ENCODE measurements at places on chromosomes 11 and 22.

GRCh38 chr11:96648991-96649390, 259.2 kb downstream of the JRKL start:
- DNase-seq: no peak

DNA sequence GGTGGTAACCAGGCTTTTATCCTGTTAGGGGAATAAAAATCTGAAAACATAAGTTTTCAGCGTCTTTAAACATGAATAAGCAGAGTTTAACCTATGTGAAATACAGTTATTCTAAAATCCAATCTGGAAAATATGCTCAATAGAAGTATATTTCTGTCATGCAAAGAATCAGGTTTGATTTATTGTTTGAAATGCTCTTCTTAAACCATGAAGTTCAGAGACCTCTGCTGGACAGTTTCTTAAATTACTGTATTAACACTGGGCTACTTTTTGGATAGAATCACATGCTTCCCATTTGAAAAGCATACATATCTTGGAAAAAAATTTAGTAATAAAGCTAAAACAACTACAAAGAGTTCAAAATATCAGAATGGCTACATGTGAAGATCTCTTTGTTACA, 25.4 kb downstream of the APIP start:
- no peak for DNase-seq

DNA sequence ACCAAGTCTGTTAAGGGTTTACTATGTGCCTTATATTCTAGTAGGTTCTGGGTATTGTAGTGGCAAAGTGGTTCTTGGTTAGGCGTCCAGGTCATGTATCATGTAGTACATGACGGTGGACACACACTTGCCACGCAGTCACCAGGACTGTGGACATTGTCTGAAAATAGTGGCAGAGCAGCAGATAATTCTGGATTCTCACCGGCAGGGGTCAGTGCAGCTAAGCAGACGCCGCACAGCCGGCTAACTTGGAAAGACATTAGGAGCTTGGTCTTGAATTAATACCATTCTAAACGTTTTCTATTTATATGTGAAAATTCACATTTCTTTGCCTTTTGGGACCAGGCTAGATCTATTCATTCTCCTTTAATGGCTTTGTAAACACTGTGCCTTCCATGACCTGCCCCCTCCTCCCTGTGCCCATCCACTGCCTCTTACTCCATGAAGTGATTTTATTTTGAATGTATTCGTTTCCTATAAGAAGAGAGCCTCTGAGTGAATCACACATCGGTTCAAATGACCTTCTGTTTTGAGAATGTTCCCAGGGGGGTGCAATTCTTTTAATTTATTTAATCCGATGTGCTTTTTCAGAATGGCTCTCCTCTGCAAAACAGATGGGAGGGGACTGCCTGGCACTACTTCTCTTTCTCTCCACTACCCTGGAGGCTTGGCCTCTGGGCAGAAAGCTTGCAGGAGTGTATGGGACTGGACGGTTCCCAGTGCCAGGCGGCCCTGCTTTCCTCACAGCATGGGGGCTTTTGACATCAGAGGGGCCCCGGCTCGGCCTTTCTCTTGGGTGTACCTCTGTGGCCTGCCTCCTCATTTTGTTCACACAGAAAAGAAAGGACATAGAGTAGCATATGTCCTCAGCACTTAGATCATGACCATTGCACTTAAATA, 378.0 kb downstream of the NTM start:
- DNase-seq: no peak

GRCh38 chr11:4385978-4386740, 7.3 kb downstream of the TRIM21 start:
- no peak for DNase-seq

DNA sequence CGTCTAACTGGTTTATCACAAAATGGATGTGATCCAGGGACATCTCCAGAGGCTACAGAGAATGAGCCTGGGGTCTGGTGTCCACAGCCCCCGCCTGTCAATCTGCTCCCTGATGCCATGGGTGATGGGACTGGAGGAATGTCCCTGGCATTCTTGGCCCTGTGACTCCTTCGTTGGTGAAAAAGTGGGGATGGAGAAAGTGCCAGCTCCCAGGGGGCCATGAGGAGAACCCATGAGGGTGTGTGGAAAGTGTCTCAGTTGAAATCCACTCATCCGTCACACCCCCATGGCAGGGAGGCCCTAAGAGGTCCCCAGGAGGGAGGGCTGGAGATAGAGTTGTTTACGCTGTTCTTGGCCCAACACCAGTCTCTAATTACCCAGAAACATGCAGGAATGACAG, 322.0 kb downstream of the CTTN start:
- no peak for DNase-seq

DNA sequence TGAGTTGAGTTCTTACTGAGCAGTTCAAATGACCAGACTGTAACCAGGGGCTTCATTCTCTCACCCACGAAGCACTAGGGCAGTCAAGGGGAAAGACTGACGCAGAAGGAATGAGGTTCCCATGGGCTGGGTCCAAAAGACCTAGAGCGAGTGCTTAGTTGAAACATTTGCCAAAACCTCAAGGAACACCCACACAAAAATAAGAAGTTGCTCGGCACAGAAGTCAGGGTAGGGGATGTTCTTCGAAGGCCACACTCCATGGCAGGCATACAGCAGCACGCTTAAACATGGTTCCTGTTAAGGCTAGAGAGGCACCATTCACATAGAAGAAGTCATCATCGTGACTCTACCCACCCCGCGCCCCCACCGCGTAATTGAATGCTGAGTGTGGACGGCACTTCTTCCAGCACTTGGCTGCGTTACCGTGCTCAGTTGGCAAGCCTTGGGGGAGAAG, 52.9 kb downstream of the TIMP3 start:
- DNase-seq: no peak

- no peak for DNase-seq
Observed at GRCh38 chr11:93199616-93200015, 1.8 kb upstream of the SLC36A4 start.

GRCh38 chr11:1448882-1449281, 37.7 kb downstream of the MOB2 start:
- DNase-seq: no peak

DNA sequence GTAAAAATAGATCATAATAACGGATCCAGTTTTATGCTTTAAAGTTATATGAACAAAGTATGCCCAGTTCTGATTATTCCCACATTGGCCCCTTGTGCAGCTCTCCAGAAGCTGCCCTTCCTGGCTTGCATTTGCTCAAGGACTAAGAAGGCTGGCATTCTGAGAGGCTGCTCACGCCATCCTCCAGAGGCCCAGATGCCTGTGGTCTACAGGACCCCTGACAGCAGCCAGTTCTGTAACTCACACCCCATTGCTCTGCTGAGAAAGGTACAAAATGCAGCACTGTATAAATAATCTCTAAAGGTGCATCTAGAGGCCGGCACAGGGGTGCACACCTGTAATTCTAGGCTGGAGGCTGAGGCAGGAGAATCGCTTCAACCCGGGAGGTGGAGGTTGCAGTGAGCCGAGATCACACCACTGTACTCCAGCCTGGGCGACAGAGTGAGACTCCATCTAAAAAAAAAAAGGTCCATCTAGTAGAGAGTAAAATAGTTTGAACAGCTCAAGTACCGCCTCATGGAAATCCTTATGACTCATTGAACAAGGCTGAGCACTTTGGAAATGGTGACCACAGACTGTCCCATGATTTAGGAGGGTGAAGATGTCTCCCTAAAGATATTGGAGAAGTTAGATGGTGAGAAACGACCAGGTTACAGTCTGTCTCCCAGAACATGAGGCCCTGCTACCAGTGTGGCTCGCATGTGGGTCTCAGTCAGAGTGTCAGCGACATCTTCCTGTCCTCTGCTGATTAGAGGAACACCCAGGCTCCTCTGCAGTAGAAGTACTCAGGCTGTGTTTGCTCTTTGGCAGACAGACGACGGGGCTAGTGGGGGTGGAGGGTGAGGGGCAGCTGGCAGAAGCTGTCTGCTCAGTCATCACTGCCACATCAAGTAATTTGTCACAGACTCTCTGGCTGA, 56.3 kb downstream of the KREMEN1 start:
- DNase-seq: no peak

GRCh38 chr11:35511666-35512065, 13.8 kb downstream of the PAMR1 start:
- peak; percentile 42 for DNase-seq

DNA sequence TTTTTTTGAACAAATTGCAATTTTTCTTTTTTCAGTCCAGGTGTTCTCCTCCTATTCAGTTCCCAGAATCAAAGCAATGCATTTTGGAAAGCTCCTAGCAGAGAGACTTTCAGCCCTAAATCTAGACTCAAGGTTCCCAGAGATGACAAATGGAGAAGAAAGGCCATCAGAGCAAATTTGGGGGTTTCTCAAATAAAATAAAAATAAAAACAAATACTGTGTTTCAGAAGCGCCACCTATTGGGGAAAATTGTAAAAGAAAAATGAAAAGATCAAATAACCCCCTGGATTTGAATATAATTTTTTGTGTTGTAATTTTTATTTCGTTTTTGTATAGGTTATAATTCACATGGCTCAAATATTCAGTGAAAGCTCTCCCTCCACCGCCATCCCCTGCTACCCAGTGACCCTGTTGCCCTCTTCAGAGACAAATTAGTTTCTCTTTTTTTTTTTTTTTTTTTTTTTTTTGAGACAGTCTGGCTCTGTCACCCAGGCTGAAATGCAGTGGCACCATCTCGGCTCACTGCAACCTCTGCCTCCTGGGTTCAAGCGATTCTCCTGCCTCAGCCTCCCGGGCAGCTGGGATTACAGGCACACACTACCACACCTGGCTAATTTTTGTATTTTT, 6.2 kb upstream of the UBE4A start:
- no peak for DNase-seq

GRCh38 chr11:9774591-9775397, 110.9 kb downstream of the SWAP70 start:
- no peak for DNase-seq

GRCh38 chr11:85310479-85310878, 316.7 kb downstream of the DLG2 start:
- DNase-seq: no peak

DNA sequence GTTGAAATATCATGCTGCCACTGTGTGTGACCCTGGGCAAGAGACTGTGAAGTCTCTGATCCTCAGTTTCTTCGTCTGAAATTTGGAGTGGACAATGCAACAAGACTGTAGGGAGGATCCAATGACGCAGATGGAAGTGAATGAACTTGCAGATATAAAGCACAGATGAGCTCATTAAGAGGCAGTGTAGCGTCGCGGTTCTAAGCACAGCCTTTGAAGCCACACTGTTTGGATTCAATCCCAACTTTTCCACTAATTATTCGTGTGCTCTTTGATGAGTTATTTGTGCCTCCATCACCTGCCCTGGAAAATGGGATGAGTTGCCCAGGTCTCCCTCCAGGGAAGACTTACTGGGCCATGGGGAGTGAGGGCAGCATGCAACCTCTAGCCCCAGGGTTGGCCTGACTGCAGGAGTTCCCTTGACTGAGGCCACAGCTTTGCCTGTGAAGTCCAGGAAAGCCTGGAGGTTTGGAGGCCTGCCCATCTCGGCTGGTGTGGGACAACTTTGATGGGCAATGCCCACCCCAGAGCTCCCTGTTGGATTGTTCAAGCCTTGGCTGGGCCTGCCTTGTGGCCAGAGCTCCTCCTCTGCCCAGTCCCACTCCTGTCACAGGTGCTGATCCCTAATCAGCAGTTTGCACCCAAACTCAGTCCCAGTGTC, 266.0 kb upstream of the B3GAT1 start:
- no peak for DNase-seq

- DNase-seq: peak; percentile 58
Observed at GRCh38 chr11:62602141-62603071, 741 bp upstream of the MTA2 start.

GRCh38 chr11:833114-833791, 501 bp downstream of the CD151 start:
- DNase-seq: no peak

GRCh38 chr11:6894097-6894496, 1.8 kb upstream of the OR2D2 start:
- DNase-seq: no peak

GRCh38 chr11:5476186-5476819, 12.2 kb upstream of the OR52D1 start:
- no peak for DNase-seq

DNA sequence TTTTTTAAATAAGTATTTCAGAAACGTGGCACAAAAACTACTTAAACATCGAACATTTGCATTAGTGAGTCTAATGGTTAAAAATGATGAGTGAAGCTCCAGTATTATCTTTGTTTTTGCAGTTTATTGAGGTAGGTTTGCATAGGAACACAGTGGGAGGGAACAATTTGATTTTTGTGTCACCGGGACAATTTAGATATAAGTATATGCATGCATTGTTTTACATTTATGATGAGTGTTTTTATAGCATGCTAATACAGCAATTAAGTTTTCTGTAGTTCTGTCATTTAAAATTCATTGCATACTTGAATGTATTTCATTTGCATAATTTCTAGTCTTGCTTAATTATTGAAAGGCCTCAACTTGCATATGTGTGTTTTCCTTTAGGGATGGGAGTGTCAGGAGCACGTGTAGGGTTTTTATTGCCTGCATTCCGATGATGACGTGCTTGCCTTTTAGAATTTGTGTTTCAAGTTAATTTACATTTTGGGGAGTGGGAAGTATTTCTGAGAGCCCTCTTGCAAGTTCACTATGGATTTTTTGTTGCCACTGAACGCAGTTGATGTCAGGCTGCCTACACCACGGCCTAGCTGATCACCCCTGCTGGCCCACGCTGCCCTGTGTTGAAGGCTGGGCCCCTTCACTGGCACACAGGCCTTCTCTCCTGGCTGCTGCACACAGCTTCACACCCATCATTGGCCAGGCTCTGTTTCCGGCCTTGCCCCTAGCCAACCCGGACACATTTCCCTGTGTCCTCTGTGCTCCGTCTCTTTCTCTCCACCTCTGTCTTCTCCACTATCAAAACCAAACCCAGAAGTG, 120.9 kb downstream of the TBC1D22A start:
- DNase-seq: no peak

- no peak for DNase-seq
Observed at GRCh38 chr11:19559746-19560145, 152.9 kb upstream of the NAV2 start.

GRCh38 chr11:66887526-66887925, 30.7 kb downstream of the LRFN4 start:
- DNase-seq: no peak

GRCh38 chr11:26483108-26483507, 89.0 kb downstream of the MUC15 start:
- DNase-seq: no peak

DNA sequence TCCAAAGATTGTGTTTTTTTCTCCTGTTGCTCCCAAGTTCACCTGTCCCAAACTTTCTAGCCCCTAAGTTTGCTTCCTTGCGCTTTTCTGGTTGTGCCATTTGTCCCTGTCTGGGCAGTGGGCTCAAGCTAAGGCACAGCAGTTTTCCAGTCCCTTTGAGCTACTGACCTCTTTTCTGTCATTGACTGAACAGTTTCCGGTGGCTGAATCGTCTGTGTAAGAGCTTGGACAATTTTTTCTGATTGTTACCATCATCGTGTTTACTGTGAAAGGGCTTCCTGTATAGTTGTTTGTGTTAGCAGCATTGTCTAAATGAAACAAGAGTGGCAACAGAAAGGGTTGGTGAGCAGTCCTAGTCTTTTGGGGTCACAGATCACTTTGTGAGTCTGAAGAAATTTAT, 49.8 kb downstream of the BMAL1 start:
- no peak for DNase-seq

- DNase-seq: no peak
Observed at GRCh38 chr11:69013009-69013951, at the start of gene MRGPRF. Gene MRGPRF (minus strand): TSS chr11:69013246. CDS start chr11:69009901, 3,345 bp downstream.

- DNase-seq: no peak
Observed at GRCh38 chr22:49081926-49082325, 745.7 kb downstream of the BRD1 start.

GRCh38 chr22:17828502-17829080, 54.3 kb upstream of the BID start:
- no peak for DNase-seq

- no peak for DNase-seq
Observed at GRCh38 chr11:70926543-70927201, 325.7 kb downstream of the SHANK2 start.
